Glutamatergic neuron (in vitro differentiated cells): ENCODE measurements at places on chromosomes 1 and 21.

- DNase-seq, result peak; percentile 75
Observed at GRCh38 chr21:41610042-41610839, 102.3 kb upstream of the TMPRSS2 start.

- no peak for DNase-seq
Observed at GRCh38 chr1:53430261-53430660, 28.9 kb upstream of the DMRTB1 start.

GRCh38 chr1:168341483-168341975 is 60.9 kb downstream of the TBX19 start:
- DNase-seq, result no peak

DNA sequence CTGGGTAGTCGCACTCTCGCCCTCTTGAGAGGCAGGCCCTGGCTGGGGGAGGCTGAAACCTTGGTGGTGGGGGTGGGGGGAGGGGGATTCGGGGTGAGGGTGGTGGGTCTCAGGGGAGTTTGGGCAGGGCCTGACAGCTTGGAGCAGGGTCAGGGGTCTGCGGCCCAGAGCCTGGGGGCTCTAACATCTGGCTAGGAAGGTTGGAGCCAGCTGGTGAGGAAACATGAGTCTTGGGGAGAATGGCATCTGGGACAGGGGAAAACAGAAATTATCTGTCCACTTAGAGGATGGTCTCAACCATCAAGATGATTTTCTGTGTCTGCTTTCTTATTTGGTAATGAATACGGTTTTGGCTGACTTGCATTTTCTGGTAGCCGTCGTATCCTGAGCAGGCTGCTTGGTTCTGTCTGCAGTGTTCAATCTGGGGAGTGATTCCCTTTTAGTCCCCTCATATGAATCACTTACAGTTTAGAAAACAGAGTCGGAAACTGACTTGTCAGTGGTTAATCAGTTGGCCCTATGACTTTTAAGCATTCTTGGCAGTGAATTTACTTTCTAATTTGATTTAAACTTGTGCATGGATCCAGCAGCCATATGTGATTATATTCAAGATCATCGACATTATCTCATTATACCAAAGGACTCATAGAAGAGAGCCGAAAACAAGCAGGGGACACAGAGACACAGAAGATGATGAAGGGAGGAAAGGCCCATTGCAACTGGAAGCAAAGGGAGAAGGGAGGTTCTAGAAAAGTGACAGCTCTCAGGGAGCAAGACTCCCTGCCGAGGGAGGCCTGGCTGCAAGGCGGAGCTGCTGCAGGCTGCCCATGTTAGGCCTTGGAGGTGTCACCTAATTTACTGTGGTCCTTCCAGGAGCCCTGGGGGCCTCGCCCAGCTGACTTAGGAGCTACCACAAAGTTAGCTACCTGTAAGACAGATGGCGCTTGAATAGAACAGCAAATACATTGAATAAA is 237.6 kb downstream of the SDCCAG8 start:
- no peak for DNase-seq

GRCh38 chr21:35190201-35190701 is 141.1 kb upstream of the RUNX1 start:
- no peak for DNase-seq

GRCh38 chr1:155776414-155776813 is 80.6 kb downstream of the GON4L start:
- no peak for DNase-seq

DNA sequence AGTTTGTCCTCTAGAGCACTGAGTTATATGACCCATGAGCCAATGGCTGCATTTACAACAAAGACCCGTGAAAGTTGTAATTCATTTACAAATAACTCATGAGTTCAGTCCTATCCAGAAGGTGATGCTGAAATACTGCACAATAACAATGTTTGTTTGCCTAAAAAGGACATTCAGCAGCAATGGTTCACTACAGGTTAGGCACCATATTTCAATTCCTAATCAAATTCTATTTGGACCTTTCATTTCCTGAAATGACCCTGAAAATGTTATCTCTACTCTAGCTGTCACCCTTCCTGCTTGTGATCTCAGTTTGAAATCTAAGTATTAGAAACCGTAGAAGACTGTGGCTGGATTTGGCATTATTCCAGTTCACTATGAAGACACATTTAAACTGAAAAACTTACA is 191.2 kb upstream of the SAMSN1 start:
- no peak for DNase-seq

GRCh38 chr1:203281033-203281432 is 24.3 kb upstream of the BTG2 start:
- DNase-seq, result no peak

GRCh38 chr1:62364721-62365120 is 45.5 kb upstream of the KANK4 start:
- DNase-seq, result no peak

DNA sequence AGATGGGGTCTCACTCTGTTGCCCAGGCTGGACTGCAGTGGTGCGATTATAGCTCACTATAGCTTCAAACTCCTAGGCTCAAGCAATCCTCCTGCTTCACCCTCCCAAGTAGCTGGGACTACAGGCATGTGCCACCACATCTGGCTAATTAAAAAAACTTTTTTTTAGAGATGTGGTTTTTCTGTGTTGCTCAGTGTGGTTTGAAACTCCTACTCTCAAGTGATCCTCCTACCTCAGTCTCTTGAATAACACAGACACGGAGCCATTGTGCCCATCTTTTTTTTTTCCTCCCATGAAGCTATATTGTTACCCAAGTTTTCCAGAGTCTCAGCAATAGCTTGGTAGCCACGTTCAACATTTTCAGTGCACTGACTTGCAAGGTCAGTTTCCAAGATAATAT is 2.7 kb downstream of the GIPC2 start:
- DNase-seq, result no peak

DNA sequence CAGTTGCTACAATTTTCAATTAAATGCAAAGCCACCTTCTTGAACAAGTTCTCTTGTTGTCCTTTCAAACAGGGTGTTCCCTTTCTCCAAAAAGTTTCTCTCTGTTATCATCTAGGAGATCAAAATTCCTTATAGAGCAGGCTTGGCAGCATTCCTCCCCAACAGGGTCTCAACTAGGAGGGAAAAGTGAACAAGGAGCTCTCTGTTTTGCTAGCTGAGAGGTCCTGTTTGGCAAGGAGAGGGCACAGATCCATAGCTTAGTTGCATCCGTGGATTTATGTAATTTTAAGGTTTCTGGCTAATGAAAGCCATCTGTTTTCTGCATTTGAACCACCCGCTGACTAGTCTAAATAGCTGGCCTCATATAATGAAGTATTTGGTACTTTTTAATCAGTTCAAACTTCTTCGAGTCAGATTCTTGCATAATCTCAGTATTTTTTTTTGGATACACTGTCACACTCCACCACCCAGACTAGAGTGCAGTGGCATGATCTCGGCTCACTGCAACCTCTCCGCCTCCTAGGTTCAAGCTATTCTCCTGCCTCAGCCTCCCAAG is 54.0 kb downstream of the APP start:
- no peak for DNase-seq

- no peak for DNase-seq
Observed at GRCh38 chr1:213685992-213686582, 301.7 kb upstream of the PROX1 start.

GRCh38 chr1:89945852-89946476 is 48.9 kb upstream of the ZNF326 start:
- no peak for DNase-seq

DNA sequence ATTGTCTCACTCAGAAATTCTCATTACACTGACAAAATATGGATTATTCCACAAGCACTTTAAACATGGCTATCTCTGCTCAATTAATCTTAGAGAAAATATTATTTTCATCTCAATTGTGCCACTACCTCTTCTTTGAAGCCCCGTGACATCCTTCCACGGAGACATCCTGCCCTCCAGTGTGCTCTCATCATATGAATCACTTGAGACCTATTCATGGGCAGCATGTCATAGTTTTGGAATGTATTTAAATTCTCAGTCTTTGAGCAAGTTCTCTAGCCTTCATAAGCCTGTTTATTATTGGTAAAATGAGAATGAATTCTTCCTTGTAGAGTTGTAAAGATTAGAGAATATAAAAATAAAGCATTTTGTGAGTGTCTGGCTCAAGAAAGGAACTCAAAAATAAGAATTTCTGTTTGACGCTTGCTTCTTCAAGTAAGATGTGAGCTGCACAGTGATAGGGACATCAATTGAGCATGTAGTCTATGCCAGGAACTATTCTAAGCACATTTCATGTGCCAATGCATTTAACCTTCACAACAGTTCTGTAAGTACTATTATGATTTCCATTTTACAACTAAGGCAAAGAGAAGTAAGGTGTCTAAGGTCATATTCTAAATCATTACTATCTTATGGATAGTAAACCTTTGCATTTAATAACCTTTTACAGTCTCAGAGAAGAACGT is 557.4 kb upstream of the ZRANB2 start:
- no peak for DNase-seq

GRCh38 chr1:30787856-30788495 is 30.4 kb upstream of the LAPTM5 start:
- DNase-seq, result no peak

- no peak for DNase-seq
Observed at GRCh38 chr1:61942856-61943255, 200.6 kb downstream of the PATJ start.

GRCh38 chr1:147820761-147821297 is 60.4 kb upstream of the GJA5 start:
- DNase-seq, result no peak

DNA sequence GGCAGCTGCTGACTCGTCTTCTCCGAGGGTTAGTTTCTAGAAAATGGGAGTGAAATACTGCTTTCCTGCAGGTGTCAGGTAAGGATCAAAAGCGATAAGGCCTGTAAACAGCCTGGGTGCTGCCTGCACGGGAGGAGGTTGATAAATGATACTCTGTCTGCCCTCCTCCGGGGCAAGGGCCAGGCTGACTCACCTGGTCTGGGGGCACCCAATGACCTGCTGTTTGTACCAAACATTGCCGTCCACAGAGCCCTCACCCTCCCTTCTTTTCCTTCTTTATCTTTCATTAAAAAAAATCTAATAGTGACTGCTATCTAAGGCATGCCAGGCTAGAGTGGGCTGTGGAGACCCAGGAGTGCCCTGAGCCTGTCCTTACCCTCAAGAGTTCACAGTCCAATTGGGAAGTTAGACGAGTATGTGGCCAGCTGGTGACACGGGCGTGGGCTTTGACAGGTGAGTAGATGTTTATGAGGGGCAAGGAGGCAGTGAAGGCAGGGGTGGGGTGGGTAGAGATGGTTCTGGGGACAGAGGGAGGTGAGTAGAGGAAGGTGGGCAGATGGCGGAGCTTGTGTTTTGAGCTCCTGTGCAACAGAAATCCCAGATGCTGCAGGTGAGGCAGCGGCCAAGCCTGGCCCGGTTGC is 16.2 kb downstream of the EDN2 start:
- no peak for DNase-seq

- no peak for DNase-seq
Observed at GRCh38 chr1:153422450-153423068, 6.2 kb downstream of the S100A7A start.

- no peak for DNase-seq
Observed at GRCh38 chr1:96840396-96840795, 118.8 kb downstream of the PTBP2 start.

GRCh38 chr1:111943846-111944749 is 45.4 kb downstream of the KCND3 start:
- DNase-seq, result no peak

- no peak for DNase-seq
Observed at GRCh38 chr21:35254006-35254764, 205.1 kb upstream of the RUNX1 start.

GRCh38 chr1:30525971-30526651 is 197.3 kb downstream of the MATN1 start:
- no peak for DNase-seq

DNA sequence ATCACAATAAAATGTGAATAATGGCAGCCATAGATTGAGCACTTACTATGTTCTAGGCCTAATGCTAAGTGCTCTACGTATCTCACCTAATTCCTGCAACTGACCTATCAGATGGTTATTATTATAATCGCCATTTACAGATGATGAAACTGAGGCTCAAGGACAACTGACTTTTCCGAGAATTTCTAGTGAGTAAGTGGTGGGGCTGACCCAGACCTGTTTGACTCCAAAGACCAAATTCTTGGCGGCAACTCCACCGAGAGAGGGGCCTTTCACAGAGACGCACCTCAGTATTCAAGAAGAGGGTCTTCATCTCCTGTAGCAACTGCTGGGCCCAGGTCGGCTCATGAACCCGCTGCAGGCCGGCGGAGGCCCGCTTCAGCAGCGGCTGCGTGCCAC is 573 bp downstream of the TMEM234 start:
- DNase-seq, result no peak

- no peak for DNase-seq
Observed at GRCh38 chr1:93000291-93000690, 39.0 kb upstream of the DIPK1A start.
